HAP-1 (cell line): ENCODE measurements at places on chromosomes 7 and 10.

DNA sequence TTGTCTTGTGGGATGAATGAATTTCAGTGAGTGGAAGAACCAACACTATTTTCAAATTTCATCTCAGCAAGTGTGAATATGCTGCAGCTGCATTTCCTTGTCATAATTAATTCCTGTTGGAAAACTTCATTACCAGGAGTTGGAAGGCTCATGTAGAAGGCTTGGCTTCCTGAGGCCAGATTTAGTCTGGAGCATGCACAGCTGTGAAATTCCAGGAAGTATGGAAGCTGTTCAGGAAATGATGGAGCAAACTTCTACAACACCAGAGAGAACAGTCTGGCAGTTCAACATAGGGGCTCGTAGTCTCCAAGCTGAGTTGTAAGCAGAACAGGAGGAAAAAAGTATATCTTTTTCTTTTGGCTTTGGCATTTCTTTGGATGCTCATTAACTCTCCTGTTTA lies 1439.9 kb upstream of the CELF2 start:
- no peak for DNase-seq

DNA sequence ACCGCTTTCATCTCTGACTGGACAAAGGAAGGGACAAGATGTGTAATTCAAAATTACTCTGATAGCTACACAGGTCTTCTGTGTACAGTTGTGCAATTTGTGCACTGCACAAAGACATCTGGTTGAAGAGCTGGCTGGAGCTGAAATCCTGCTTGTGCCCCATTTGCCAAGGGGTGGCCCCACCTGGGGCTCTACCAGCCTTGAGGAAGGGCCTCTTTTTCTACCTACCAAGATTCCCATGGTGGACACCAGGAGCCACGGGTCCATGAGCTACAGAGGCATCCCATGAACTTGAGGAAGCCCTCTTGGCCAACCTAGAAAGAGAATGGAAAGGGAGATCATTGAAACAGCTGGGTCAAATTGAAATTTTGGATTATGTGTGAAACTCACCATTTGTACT lies 43.2 kb downstream of the HHEX start:
- DNase-seq, result no peak

GRCh38 chr7:39621261-39621660 lies 2.1 kb upstream of the RALA start:
- no peak for DNase-seq

GRCh38 chr10:63068246-63068645 lies 64.9 kb upstream of the NRBF2 start:
- DNase-seq, result no peak

GRCh38 chr10:69677985-69678654 lies 48.1 kb downstream of the FAM241B start:
- no peak for DNase-seq

GRCh38 chr10:96756111-96756903 lies 36.0 kb upstream of the PIK3AP1 start:
- DNase-seq, result no peak

DNA sequence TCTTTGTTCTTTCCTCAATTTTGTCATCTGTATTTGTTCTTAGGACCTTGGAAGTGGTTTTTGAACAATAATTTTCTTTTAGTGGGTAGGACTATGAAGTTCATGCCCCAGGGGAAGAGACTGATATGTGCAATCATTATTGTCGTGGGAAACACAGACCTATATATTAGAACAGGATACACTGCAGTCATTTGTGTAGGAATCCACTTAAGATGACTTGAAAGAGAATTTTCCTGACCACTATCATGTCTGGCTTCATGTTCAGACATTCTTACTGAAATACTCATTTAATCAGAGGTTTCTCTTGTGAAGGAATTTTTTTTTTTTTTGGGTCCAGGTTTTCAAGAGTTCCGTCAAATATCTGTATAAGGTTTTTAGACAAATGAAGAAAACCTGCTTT lies 163.6 kb downstream of the SUGCT start:
- no peak for DNase-seq

- DNase-seq, result no peak
These were observed 44.1 kb upstream of the SLC39A12 start for GRCh38 chr10:17907641-17908040.

- no peak for DNase-seq
These were observed 36.8 kb downstream of the NACAD start for GRCh38 chr7:45052011-45052410.

- DNase-seq, result peak; percentile 80
These were observed 826.3 kb upstream of the MBL2 start for GRCh38 chr10:53598914-53599313.

- no peak for DNase-seq
These were observed 398.5 kb upstream of the CNTNAP2 start for GRCh38 chr7:145718129-145718528.
